HFF-Myc (cell line): ENCODE measurements at places on chromosomes 7 and 10.

GRCh38 chr7:45190406-45191165 lies 33.0 kb downstream of the RAMP3 start:
- no peak for DNase-seq

DNA sequence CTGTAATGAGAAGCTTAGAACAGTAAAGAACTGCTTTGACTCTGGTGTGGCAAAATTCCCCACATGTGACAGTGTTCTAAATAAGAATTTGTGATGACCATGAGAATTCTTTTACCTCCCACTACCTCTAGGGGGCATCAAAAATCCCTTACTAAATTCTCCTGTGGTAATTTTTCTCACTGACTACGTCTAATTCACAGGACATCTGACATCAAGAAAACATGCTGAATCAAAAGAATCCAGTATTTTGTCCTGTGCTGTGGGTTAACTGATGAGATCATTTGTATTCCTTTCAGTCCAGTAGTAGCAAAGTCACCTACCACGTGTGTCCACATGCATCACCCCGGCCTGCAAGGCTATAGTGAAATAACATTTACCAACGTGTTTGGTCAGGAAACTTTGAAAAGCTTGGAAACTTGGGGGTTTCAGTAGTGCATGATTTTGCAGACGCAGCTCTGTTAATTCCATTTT lies 103.8 kb downstream of the ATE1 start:
- DNase-seq, result peak; percentile 52

GRCh38 chr7:32164341-32164996 lies 94.3 kb upstream of the PDE1C start:
- no peak for DNase-seq

DNA sequence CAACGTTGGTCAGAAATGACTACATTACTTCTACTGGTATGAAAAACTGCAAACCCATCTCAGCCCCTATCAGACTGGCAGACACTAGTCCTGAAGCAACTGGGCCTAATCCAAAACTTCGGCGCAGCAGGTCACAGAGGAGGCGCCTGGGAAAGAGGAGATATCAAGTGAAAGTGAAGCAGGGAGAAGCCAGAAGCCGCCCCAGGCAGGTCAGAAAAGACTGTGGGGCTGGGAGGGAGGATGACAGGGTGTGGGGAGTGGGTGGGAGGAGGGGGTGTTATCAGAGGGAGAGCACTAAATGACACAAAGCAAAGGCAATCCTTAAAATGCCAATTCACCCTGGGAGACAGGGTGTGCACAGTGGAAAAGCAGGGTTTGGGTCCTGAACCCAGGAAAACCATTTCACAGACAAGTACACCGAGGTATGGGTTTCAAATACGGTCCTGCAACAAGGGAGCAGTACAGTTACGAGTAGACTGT lies 731 bp downstream of the CHCHD3 start:
- DNase-seq, result no peak

GRCh38 chr10:33111488-33112051 lies 153.5 kb upstream of the ITGB1 start:
- no peak for DNase-seq

DNA sequence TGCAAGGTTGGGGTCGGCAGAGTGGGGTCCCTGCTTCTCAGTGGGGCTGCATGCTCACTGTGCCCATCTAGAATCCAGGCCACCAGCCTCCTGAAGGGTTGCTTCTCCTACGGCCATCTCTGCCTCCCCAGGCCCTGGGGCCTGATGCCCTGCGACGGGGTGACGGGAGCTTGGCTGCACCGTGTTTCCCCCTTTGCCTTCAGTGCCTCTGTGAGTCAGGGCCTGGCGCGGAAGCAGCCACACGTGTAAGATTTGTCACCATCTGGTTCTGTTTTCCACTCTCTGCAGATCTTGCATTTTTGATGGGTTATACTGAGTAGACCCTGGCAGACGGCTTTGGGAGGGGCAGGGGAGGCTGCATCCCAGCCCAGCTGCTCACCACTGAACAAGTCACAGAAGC lies 7.2 kb downstream of the ADAMTS14 start:
- peak; percentile 72 for DNase-seq

DNA sequence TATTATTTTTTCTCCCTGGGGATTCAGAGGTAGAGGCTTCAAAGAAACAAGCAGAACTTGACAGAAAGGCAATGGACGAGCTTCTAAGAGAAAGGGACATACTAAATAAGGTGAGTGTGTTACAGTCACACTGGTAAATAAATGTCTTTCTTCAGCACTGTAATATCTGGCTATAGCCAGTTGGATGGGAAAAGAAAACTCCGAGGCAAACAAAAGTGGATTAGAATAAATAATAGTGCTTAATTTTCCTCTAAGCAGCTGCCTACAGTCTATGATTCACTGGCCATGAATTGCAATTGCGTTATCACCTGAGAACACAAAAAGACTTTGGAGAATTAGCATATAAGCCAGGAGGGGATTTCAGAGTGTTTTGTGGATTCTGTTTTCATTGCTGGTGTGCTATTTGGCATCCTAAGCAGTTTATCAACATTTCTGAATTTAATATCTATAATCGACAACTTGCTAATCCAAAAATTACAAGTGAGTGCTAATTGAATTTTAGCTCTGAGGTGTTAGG lies 23.2 kb downstream of the CFAP58 start:
- DNase-seq, result no peak

GRCh38 chr7:12569673-12570072 lies 847 bp upstream of the SCIN start:
- no peak for DNase-seq

- no peak for DNase-seq
Measured at GRCh38 chr7:80842022-80842790, 76.6 kb downstream of the SEMA3C start.

DNA sequence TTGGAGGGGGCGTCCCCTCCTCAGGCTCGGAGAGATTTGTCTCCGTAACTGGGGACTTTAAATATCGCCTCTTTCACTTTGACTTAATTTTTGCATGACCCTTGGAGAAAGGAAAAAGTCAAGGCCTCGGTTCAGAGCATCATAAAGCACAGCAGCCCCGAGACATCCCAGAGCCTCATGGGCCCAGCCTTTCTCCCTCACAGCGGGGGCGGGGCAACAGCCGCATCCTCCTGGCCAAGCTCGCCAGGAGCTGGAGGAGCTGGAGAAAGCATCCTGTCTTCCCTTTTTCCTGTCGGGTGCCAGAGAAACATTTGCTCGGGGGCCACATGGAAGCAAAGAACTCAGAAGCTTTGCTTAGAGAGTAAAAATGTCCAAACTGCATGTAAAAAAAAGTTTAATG lies 43.6 kb upstream of the DPYSL4 start:
- no peak for DNase-seq

DNA sequence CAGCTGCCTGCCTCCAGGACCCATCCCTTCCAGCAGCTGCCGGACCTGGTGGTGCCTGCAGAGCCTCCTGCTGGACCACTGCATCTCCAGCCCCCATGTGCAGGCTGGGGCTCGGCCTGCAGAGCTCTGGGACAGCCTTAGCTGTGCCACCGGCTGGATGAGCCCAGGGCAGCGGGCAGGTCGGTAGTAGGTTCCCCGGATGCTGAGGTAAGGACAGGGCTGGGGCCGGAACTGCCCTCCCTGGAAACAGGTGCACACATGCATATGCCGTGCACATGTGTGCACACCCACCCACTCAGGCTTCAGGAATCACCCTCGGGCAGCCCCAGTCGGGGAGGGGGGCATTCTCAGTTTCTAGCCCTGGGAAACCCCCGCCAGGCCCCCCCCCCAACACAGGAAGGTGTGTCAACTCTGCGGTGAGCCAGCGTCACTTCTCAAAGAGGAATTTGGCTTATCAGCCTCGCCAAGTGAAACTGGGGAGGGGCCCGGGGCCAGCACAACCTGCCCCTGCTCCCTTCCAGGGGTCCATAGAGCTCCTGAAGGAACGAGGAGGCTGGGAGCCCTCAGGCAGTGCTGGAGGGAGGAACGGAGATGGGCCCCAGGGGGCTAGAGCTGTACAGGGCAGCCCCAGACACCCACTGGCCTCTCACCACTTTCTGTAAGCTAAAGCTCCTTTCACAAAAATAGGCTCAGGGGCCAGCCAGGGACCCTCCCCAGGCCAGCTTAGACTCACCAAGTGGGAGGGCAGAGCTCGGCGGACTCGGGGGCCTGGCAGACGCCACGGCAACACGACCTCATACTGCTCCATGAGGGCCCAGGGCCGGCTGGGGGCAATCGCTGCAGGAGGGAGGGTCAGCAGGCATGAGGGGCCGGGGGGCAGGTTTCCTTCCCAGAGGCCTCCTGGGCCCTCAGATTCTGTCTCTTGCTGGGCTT lies 1.7 kb downstream of the ADAM8 start:
- no peak for DNase-seq

DNA sequence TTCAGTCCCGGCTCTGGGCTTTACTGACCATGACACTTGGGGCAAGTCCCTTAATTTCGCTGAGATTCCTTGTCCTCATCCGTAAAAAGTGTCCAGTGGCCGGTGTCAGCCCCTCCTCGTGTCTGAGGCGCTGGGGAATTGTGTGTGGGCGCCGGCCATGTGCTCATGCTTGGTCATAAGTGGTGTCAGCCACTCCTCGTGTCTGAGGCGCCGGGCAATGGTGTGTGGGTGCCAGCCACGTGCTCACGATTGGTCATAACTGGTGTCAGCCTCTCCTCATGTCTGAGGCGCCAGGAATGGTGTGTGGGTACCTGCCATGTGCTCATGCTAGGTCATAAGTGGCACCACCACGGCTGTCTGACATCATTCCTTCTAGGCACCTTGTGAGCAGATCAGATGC lies 40.7 kb upstream of the DMBT1 start:
- no peak for DNase-seq
